ENCODE measurements at places on chromosomes 2 and 18.
A peak's percentile ranks its signal among the peaks of the same experiment; 100 is the strongest.

DNA sequence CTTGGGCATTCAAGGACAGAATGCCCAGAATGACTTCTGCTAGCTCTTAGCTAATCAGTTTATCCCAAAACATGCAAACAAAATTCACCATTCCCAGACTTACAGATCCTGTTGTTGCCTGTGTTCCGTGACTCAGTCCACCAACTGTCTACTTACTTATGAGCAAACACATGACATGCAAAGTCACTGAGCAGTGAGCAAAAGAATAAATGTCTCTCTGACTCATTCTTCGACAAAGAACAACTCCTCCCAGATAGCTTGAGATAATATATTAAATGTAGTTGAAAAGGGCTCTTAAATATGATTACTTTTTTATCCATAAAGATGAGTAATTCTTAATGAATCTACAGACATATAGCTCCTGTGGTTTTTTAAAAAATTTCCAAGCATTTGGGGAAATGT is 9.0 kb upstream of the CREG2 start:
- peak; percentile 21 for DNase-seq

DNA sequence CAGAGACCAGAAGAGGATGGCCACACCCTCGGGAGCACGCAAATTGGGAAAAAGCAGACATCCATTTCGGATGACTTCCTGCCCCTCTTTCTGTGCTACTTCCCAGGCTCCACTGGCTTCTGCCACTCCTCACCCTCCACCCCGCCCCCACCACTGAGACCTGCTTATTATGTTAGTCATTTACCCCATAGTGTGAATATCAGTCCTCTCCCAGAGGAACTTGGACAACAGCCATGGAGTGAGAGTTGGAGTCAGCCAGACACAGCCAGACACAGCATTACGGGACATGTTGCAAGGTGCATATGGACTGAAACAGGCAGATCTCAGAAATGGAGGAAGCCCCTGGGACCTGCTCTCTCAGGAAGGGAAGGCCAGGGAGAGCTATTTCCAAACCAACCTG is 51.8 kb downstream of the CTIF start:
- peak; percentile 54 for DNase-seq

GRCh38 chr18:58054041-58054781 is 10.2 kb downstream of the NEDD4L start:
- DNase-seq: peak; percentile 12

GRCh38 chr18:77148289-77148688 is 15.7 kb upstream of the MBP start:
- DNase-seq: no peak

DNA sequence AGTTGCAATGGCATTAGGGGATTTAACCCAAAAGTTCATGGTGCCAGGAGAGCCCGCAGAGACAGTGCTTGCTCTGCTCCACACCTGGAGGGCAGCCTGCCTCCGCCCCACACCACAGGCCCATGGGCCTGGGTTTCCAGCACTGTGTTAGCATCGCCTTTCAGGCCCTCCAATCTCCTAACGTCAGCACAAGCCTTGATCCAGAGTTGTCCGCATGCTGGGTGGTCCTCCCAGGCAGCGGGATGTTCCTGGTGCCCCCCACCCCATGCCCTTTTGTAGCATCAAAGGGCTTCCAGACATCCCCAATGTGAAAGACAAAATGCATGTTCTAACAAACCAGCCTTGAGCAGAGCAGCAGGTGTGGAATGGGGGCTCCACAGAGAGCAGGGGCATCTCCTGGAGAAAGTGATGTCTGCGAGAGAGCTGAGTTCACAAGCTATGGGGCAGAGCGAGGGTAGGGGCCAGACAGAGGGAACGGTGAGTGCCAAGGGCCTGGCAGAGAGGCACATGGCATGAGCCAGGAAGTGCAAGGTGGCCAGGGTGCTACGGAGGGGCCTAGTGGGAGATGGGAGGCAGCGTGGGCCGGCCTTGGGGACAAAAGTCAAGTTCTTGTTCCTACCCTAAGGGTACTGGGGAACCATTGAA is 119.2 kb downstream of the CYP26B1 start:
- no peak for DNase-seq
